Naive thymus-derived CD8-positive, alpha-beta T cell (primary cell): ENCODE measurements at places on chromosomes 12 and 14.

- DNase-seq, result peak; percentile 56
These were observed 93.5 kb upstream of the ETV6 start for GRCh38 chr12:11555743-11556625.

GRCh38 chr14:71400871-71401321, 493.6 kb downstream of the PCNX1 start:
- peak; percentile 22 for DNase-seq

DNA sequence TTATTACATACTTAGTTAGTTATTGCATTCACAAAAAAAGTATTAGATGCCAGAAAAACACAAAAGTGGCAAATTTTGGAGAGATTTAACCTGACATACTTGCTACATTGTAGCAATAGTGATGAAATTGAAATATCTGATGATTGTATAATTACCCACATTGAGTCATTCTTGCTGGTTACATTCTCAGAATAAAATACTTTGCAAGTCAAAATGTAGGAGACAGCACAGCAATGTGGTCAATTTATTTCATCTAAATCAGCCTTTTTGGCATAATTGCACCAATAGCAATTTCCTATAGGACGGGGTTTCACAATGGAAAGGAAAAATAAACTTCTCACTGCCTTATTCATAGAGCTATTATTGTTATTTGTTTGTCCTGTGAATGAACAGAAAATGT, 125.0 kb upstream of the ETV6 start:
- no peak for DNase-seq

DNA sequence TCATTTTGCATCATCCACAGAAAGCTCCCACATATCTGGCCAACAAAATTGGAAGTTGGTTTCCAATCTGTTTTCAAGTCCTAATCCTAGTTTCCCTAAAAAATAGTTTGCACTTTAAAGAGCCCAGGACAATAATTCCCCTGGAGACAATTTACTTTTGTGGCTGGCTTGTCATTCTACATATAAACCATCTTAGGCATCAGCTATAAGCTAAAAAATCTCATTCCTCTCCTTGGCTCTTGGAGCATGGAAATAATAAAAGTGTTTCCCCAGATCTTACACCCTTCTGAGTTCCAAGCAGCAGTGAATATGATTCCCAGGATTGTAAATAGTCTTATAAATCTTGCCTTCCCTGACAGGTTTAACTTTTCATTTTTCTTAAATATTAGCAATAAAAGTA, 89.1 kb upstream of the NUDT4 start:
- DNase-seq, result no peak

- no peak for DNase-seq
These were observed 11.7 kb downstream of the NAV3 start for GRCh38 chr12:77842430-77842829.

DNA sequence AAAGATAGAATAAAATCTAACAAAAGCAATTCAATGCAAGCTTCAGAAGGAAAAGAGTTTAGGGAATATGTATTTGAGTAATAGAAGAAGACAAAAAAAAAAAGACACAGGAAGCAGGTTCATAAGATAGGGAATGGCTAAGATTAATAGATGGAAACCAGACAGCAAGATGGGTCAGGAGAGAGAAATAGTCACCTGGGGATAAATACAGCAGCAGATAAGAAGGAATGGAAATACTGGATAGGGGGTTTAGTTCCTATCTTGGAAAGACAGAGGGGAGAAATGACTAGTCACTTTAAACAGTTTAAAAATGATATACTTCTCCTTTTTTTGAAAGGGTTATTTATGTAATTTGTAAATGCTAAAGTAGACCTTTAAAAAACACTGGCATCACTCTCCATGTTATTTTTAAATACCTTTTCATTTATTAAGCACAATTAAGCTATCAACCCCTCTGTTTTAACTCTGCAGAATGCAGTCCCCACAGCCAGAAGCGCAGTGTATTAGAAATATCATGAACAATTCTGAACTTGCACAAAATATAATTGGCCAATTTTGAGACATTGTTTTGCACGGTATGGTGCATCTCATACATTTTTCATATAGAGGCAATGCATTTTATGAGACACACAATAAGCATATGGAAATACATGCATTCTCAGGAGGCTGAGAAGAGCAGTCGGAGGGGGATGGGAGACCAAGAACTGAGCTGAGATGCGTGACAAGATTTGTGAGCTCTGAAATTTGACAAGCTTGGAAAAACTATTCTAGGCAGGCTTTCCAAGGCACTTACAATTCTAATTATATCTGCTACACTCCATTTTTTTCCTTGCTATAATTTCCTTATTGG, 303.4 kb upstream of the PRICKLE1 start:
- DNase-seq, result no peak

DNA sequence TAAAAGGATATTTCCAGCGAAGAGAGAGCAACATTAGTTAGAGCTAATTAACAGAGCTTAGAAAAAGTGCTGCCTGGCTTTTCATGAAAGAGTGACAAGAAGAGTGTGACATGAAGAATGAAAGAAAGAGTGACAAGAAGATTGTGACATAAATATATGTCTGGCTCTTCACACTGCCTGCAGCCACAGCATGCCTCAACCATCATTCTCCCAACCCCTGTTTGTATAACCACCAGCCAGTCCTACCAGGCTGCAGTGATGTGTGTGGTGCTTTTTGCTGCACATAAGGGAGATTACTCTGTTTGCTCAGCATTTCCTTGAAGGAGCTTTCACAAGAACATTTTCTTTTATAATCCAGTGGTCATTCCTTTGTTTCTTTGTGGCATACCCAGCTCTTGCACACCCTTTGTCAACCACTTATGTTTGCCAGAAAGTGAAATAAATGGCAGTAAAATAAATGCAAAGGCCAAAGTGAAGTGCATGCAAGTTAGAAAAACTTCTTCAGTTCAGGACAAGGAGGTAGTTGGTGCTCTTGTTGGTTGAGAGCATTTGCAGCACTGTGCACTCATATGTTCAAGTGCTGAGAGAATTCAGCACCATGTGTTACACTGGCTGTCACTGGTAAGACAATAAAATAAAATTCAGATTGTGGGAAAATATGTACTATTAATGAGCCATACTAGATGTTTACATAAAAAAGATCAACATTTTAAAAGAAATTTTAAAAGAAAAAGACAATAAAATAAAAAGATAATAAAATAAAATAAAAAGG, 50.6 kb downstream of the KIF21A start:
- no peak for DNase-seq

- no peak for DNase-seq
These were observed 572.7 kb upstream of the ATP2B1 start for GRCh38 chr12:90281154-90281868.

GRCh38 chr14:94052199-94052598, 26.1 kb downstream of the OTUB2 start:
- DNase-seq, result no peak

DNA sequence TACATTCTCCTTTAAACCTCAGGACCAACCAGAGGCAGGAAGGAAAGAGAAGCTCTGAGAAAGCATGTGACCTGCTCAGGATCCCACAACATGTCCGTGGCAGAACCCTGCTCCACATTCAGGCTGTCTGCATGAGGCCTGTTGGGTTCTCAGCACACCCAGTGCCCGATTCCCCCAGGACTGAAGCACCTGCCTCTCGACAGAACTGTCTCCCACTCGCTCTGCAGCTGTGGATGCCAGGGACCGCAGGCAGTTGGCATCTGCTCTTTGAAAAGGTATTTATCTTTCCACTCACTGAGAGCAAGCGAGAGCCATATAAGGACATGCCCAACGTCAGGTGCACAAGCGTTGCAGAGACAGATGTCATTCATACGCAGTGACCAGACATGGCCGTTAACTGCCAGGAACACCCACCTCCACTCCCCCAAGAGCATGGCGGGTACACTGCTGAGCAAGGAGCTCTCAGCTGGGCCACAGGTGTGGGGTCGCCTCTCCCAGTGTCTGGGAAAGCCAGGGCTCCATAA, 18.9 kb downstream of the PITPNM2 start:
- peak; percentile 75 for DNase-seq

DNA sequence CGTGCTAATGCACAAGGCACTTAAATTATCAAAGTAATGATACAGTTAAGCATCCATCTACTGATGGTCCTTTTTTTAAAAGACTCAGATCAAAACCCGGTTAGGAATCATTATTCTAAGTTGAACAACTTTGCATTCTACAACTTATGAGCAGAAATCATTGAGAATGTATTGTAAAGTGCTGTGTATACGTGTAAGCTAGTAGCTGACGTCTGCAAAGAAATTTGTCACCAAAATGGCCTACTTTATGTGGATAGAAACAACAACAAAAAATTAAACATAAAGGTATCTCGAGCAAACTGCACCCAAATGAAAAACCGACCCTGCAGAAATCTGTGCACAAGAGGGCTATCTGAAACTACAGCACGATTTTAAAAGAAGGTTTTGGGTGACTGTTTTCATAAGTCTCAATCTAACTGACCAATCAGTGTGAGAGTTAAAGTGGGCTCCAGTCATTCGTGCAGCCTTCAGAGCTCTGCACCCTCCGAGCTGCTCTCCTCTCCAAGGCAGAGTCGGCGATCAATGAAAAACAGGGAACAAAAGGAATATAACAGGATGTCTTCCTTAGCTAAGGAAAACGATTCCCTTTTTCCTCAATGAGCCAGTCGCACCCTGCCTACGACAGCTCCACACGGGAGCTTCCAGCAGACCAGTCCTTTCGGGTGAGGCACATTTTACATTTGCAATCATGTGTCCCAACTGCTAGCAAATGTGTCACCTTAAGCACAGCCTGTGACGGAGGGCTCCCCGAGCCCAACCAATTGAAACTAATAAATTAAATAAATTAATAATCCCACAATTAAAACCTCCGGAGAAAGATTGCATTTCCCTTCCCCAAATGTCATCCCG, 200.7 kb upstream of the FOXN3 start:
- peak; percentile 37 for DNase-seq

DNA sequence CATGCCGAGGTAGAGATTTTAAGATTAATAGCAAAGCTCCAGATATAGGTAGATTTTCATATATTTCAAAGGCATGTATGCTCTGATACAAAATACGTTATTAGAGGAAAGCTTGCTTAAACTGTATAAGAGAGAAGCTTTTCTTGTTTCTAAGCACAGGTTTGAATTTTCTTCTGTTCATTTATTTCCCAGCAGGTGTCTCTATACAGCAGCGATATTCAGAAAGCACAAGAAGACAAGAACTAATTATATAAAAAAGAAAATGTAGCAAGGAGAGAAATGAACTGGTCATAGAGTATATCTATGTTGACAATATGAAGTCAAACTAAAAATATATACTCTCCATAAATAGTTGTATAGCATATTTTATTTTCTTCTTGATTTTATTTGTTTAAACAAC, 307.4 kb upstream of the NOVA1 start:
- DNase-seq, result no peak

DNA sequence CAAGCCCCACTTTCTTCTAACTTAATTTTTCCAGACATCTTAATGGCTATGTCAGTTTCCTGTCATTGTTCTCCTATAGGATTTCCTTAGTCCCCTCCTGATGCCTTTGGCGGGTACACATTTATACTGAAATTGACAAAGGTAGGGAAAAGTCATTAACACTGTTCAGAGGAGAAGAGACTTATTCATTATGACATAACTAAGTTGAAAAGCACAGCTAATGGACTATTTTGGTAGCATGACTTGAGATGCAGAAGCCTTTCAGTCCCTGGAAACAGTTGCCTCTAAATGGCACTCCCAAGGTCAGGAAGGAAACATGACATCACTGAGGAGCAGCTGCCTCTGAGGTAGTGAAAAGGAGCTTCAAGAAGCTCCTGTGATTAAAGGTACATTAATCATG, 317.5 kb upstream of the KITLG start:
- DNase-seq, result no peak

- no peak for DNase-seq
These were observed 206.9 kb downstream of the TTC7B start for GRCh38 chr14:90609376-90609775.

DNA sequence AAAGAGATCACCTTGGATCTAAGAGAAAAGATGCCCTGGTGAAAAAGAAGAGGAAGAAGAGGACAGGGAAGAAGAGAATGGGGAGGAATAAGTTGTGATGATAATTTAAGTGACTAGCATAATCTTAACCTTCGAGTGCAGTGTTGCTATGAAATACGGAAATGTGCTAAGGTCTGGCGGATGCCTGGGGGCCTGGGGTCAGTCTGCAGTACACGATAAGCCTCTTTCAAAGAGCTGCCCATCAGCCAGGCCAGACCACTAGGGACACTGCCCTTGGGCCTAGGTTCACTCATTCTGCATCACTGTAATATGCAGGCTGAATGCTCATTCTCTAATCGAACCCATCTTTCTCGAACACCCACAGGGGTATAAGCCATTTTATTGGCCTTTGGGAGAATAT, 83.4 kb downstream of the PLEKHG3 start:
- no peak for DNase-seq

DNA sequence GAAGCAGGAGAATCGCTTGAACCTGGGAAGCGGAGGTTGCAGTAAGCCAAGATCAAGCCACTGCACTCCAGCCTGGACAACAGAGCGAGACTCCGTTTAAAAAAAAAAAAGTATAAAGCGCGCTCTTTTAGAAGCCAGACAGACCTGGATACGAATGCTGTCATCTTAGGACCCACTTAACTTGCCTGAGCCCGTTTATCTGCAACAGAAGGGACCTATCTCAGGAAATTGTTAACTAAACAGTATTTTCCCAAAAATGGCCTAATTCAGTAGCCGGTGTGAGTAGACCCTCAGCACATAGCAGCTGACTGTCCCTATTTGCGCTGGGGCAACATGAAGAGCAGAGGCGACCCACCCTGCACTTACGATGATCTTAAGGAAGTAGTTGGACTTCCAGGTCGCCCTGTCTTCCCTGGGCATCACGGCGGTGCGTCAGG, 529 bp downstream of the RPLP0 start:
- no peak for DNase-seq

DNA sequence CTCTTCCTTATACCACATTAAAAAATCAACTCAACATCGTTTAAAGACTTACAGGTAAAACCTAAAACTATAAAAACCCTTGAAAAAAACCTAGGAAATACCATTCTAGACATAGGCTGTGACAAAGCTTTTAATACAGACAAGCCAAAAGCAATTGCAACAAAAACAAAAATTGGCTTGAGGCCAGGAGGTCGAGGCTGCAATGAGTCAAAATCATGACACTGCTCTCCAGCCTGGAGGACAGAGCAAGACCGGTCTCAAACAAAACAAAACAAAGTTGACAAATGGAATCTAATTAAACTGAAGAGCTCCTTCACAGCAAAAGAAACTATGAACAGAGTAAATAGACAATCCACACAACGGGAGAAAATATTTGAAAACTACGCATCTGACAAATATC, 1057.8 kb downstream of the FSCB start:
- DNase-seq, result no peak

DNA sequence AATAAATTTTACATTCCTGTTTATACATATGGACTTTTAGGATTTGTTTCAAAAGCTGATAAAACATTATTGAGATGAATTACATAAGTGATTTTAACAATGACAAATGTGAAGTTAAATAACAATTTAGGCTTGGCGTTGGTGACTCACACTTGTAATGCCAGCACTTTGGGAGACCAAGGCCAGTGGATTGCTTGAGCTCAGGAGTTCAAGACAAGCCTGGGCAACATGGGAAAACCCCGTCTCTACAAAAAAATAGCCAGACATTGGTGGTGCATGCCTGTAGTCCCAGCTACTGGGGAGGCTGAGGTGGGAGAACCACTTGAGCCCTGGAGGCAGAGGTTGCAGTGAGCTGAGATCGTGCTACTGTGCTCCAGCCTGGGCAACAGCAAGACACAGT, 7.4 kb downstream of the ACOT2 start:
- DNase-seq, result no peak
